ENCODE measurements at places on chromosomes 6 and 20.

GRCh38 chr6:113927001-113927400, 43.9 kb downstream of the HDAC2 start:
- DNase-seq, result no peak

- no peak for DNase-seq
Observed at GRCh38 chr20:10469599-10469998, 34.5 kb downstream of the SLX4IP start.

DNA sequence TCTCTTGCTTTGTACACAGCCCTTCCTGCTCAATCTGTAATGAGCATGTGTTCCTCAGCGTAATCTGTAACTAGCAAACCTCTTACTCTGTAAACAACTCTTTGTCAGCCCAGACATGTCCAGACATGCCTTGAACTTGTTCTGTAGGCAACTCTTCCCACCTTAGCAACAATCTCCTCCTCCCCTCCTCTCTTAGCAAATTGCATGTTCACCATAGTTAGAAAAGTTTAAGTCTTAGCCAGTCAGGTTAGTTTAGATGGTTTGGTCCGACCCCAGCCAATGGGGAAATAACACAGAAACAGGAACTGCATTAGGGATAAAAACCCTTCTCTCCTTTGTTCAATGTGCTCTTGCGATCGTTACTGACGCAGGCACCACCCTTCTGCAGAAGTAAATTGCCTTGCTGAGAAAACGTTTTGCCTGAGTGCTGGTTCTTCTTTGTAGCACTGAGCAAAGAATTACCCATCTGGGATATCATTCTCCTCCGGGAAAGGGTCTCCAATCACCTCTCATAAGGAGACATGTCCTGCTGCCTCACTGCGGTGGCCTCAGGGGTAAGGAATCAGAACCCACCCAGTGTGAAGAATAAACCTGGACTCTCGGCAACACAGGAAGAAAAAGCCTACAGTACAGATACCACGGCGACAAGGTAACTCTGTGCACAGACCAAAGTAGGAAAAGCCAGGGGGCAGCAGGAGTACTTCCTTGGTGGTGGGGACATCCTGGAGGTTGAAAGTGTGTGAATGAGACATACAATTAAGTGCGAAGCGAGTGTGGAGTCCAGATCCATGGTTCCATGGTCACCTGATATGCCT, 26.2 kb downstream of the PLN start:
- no peak for DNase-seq

DNA sequence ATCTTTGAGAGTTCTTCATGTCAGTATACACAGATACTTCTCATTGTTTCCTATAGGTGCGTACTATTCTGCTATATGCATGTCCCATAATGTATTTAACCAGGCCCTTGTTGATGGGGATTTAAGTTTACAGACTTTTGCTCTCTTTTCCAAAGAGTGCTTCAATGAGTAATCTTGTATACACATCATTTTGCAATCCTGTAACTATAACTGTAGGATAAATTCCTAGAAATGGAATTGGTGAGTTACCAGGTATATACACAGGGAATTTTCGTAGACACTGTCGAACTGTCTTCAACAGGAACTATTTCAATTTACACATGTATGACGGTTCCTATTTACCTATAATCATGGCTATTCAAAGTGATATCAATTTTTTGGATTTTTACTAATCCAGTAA, 15.2 kb upstream of the SNRPC start:
- no peak for DNase-seq

GRCh38 chr6:101931766-101932165, 538.3 kb downstream of the GRIK2 start:
- DNase-seq, result no peak

DNA sequence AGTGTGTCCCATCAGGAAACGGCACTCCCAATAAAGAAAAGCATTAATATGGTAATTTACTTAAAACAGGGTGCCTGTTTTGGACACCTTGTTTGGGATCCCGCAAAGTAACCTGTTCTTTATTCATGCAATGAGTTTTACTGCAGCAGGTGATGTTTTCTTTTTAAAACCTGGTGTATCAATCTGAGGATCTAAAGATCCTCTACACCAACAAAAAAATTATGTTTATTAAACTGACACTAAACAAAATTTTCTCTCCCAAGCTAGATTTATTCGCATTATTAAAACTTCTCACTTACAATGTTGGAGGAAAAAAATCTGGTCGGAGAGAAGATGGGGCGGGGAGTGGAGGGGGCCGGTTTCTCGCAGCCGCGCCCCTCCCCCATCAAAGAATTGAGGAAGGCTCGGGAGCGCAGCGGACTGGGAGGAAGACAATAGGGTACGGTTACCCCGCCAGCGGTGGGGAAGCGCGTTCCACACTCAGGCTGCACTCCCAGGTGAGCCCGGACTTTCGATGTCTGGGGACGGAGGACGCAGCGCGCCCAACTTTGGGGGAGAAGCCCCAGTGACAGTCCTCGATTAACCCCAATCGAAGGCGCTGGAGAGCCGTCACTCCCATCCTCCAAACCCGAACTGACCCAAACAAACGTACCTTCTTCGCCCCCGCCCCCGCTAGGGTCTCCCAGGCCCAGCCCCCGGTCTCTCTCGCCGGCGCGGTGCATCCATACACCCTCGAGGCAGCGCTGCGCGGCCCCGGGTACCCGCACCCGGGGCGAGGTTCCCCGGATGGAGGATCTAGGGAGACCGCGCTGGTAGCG, 1.3 kb downstream of the CD24 start:
- DNase-seq, result no peak

GRCh38 chr6:52227495-52227894, 16.8 kb downstream of the IL17F start:
- DNase-seq, result no peak

DNA sequence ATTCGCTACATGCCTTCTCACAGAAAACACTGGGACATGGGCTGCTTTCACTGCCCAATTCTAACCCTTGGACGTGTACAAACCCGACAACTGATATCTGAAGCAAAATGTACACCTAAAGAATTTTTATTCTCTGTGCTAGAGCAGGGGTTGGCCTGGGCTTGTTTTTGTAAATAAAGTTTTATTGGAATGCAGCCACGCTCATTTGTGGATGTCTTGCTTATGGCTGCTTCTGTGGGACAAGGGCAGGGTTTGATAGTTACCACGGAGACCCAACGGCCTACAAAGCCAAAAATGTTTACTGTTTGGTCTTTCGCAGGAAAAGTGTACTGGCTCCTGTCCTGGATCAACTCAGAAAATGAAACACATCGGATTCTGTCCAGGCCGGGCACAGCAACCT, 58.1 kb upstream of the APCDD1L start:
- no peak for DNase-seq

- DNase-seq, result no peak
Observed at GRCh38 chr20:41314386-41314785, 3.1 kb downstream of the ZHX3 start.

GRCh38 chr6:137181891-137182653, 8.6 kb upstream of the IL22RA2 start:
- no peak for DNase-seq

- no peak for DNase-seq
Observed at GRCh38 chr6:163347021-163347446, 67.5 kb upstream of the QKI start.

DNA sequence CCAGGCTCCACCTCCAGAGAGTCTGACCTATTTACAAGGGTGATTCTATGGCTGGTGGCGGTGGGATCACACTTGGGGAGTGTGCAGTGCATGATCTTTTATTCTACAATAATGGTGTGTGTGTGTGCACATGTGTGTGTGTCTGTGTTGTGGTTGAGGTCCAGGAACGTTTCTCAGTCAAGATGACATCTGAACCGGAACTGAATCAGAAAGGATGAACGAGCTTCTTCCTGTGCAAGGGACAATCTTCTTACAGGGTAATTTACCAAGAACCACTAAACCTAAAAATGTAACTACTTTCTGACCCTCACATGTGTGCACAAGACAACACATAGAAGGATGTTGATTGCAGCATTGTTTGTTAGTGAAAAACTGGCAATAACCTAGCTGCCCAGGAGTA, 8.6 kb downstream of the MMP9 start:
- DNase-seq, result no peak

GRCh38 chr20:41086402-41087324, 50.7 kb upstream of the PLCG1 start:
- no peak for DNase-seq

GRCh38 chr20:19828232-19828631, 70.2 kb downstream of the RIN2 start:
- no peak for DNase-seq
